ENCODE measurements at places on chromosomes 16 and 17. TPM values are rescaled to one million over a fixed set of nuclear protein-coding genes. Genes with fewer than 3 reads are reported as not detected.

CCL11 gene
- total RNA-seq = not detected

DNA sequence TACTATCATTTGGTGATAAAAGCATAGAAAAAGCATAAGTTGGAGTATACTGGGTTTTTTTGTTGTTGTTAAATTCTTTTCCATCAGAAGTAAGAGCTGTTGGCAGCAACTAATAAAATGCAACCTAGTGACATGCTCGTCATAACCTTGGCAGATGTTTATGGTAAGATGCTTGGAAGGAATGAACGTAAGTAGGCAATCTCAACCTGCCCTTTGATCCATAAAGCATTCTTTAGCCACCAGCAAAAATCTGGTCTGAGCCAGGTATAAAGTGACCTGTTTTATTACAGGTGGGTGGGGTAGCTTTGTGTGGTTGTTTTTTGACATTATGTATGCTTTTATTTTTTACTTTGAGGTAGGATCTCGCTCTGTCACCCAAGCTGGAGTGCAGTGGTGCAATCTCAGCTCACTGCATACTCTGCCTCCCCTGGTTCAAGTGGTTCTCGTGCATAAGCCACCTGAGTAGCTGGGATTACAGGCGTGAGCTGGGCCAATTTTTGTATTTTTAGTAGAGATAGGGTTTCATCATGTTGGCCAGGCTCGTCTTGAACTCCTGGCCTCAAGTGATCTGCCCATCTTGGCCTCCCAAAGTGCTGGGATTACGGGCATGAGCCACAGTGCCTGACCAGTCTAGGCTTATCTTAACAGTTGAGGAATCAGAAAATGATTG, 22.0 kb downstream of the WSB1 start:
- DNase-seq = no peak
- H3K36me3 ChIP-seq = peaks cover 73% of the 10 kb centered on the region
- H3K4me1 ChIP-seq = peaks cover 12% of the 10 kb centered on the region
- peak overlapping the region; percentile 67 for H3K27ac ChIP-seq
- H3K4me3 ChIP-seq = no peak overlapping the region
- no peaks in the 10 kb centered on the region for H3K27me3 ChIP-seq

GRCh38 chr17:28744104-28744971, 527 bp downstream of the TRAF4 start:
- peaks cover 23% of the 10 kb centered on the region for H3K36me3 ChIP-seq
- H3K27ac ChIP-seq = peak overlapping the region; percentile 94
- DNase-seq = peak; percentile 48
- H3K4me3 ChIP-seq = peak overlapping the region; percentile 72
- peaks cover 32% of the 10 kb centered on the region for H3K4me1 ChIP-seq
- no peaks in the 10 kb centered on the region for H3K27me3 ChIP-seq

DNA sequence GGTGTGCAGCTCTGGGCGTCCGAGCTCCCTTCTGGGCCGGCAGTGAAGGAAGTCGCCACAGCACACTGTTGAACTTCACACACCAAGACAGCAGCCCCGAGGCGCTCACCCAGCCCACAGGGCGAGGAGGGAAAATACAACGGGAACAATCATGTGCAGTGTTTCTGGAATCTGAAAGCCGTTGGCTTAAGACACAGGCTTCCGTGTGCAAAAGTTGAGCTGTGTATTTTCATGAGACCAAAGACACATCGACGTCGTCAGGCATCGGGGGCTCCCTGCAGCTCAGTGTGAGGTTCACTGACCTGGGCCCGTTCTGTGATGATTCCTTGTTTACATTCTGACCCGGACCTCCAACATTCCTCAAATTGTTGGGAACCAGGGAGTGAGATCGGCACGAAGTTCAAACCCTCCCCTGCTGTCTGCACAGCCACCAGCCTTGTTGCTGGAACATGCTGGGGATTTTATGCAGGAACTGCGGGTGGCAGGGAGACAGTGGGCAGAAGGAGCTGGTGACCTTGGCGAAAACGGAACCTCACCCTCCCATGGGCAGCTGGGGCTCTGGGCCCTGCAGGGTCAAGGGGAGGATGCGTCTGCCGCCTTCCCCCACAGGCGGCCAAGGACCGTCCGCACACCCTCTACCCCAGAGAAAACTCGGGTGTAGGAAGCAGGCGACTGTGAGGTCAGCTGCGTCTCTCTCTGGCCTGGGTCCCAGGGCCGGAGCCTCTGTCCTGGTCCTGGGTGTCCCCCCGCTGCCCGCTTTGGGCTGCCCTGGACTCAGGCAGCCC, 72.2 kb downstream of the METRNL start:
- H3K36me3 ChIP-seq = no peaks in the 10 kb centered on the region
- no peaks in the 10 kb centered on the region for H3K27me3 ChIP-seq

- no peak overlapping the region for H3K27ac ChIP-seq
- peaks cover 5% of the 10 kb centered on the region for H3K36me3 ChIP-seq
- no peak for DNase-seq
- no peaks in the 10 kb centered on the region for H3K27me3 ChIP-seq
- H3K4me1 ChIP-seq = no peaks in the 10 kb centered on the region
Observed at GRCh38 chr17:8614988-8615387, 15.5 kb downstream of the MYH10 start.

DHRS7C gene
- not detected for total RNA-seq

GRCh38 chr17:13024526-13025257, 6.9 kb upstream of the ELAC2 start:
- H3K36me3 ChIP-seq = no peaks in the 10 kb centered on the region
- H3K27ac ChIP-seq = no peak overlapping the region
- DNase-seq = peak; percentile 72
- peaks cover 4% of the 10 kb centered on the region for H3K27me3 ChIP-seq

CTF1 gene
- total RNA-seq = 1.4 TPM

GRCh38 chr17:73145641-73146040, 19.2 kb upstream of the SSTR2 start:
- no peak overlapping the region for H3K4me3 ChIP-seq
- no peaks in the 10 kb centered on the region for H3K4me1 ChIP-seq
- no peaks in the 10 kb centered on the region for H3K36me3 ChIP-seq
- H3K27me3 ChIP-seq = no peaks in the 10 kb centered on the region
- no peak for DNase-seq
- H3K27ac ChIP-seq = no peak overlapping the region

DNA sequence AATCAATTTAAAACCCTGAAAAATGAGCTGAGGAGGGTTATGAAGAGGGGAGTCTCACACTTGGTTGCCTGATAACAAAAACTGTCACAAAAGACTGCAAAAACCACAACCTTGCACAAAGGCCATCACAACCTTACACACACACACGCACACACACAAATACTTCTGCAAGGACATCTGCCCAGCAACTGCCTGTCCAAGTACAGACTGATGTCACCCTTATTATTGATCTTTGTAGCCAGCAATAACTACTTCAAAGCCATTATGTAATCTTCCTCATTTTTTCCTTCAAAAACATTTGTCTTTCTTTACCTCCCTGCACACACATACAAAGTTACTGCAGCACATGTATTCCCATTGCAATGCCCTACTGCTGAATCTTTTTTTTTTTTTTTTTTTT, 253.2 kb upstream of the HSBP1 start:
- H3K36me3 ChIP-seq = no peaks in the 10 kb centered on the region
- peaks cover 20% of the 10 kb centered on the region for H3K27me3 ChIP-seq
- DNase-seq = no peak
- no peak overlapping the region for H3K4me3 ChIP-seq

DNA sequence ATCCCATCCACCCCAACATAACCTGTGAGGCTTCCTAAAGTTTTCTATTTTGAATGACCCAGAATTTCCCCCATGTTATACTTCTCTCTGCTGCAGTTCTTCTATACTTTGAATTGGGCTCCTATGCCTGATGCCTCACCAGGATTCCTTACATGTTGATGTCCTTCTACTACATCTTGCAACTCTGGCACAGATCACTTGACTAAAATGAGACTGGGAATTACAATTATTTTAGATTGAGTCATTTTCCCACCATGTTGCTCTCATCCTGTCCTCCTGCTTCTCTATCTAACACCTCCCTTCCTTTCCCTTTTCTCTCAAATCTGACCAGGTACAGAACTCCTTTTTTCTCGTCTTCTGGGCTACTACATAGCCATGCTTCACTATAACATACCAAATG, 314.0 kb upstream of the KCNJ16 start:
- no peaks in the 10 kb centered on the region for H3K27me3 ChIP-seq
- H3K36me3 ChIP-seq = no peaks in the 10 kb centered on the region
- DNase-seq = no peak

HSF5 gene
- total RNA-seq = 0.17 TPM

DNA sequence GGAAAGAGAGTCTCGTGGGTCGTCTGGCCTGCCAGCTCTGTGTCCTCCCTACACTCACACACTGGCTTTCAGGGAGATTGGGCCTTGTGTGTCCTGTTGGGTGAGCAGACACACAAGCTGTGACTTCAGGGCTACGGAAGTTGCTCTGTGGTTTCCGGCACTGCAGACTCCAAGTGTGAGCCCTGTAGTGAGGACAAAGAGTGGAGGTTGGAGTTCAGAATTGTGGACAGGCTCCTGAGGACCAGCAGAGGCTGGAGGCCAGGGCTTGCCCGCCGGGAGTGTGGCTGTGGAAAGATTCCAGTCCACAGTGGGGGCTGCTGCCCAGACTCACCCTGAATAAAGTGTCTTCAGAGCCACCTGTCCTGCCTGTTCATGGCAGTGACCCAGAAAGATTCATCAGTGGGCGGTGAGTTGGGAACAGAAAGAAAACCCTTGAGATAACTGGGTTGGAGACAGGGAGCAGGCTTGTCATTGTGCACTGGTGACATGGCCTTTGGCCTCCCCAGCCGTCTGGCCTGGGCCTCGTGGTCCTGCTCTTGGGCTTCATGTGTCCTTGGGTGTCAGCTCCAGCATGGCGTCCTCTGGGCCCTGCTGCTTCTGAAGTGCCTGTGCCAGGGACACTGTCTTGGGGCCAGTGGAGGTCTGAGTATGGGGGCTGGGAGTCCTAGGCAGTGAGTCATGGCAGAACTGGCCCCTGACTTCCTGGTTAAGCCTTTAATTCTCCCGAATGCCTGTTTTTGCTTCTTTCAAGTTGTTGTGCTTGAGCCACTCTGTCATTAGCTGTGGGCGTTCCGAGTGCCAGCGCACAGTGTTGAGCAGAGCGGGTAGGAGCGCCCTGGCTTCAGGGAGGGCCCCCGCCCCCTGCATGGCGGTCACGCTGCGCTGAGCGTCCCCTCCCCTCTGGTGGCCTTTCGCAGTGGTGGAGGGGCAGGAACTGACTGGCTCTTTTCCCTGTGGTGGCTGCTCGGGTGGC, 19.9 kb upstream of the ZNF750 start:
- DNase-seq = peak; percentile 28
- peaks cover 20% of the 10 kb centered on the region for H3K4me1 ChIP-seq

DNA sequence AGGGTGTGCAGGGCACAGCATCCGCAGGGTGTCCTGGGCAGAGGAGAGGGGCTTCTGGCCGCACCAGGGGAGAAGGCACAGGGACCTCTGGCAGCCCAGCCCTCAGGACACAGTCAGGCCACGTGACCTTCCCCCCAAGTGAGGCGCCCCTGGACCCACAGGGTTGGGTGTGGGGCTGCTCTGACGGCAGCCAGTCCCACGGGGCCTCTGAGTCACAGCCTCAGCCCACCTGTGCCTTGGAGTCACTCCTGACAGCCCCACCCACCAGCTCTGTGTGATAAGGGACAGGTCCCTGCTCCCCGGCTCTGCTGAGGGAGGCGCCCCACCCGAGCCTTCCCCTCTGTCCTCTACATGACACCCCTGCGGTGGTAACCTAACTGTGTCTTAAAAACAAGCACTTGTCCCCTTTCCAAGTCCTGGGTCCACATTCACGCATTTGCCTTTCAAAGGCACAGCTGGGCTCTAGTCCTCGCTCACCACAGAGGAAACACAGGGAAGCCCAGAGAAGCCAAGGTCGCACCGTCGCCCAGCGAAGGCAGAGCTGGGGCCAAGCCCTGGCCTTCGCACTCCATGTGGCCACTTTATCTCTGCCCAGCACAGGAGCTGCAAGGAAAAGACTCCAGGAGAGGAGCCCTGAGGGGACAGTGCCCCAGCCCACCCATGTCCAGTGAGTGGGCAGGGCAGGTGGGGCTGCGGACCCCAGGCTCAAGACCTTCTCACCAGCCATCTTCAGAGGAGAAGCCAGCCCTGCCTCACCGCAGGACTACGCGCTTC, 5.1 kb upstream of the NPTX1 start:
- no peak overlapping the region for H3K27ac ChIP-seq
- H3K27me3 ChIP-seq = peaks cover 69% of the 10 kb centered on the region
- DNase-seq = no peak
- H3K4me1 ChIP-seq = peaks cover 20% of the 10 kb centered on the region
- no peaks in the 10 kb centered on the region for H3K36me3 ChIP-seq

DNA sequence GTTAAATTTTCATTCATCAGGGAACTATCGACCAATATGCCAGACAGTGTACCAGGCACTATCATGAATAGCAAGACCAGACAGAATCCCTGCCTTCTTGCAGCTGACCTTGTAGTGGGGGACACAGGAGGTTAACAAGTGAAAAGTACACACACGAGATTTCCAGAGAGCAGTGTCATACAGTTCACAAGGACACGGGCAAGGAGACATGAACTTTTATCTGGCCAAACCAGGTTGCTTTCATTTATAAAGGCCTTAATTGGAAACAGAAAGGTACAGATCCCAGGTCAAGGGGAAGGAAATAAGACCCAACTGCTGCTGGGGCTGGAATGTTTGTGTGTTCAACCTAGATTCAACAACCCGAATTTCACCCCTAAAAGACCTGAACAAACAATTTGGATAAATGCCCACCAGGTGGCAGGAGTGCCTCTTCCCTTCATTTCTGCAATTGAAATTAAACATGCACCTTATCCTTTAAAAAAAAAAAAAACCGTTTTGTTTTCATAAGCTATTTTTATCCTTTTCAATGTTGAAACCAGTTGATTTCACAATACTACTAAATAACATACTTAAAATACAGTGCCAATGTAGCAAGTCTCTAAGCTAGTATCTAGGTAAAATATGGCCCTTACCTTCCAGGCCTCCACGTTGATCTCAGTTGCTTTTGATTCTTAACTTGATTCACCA, 65.9 kb downstream of the EMP2 start:
- no peaks in the 10 kb centered on the region for H3K27me3 ChIP-seq
- no peak overlapping the region for H3K27ac ChIP-seq
- peak; percentile 62 for DNase-seq

DNA sequence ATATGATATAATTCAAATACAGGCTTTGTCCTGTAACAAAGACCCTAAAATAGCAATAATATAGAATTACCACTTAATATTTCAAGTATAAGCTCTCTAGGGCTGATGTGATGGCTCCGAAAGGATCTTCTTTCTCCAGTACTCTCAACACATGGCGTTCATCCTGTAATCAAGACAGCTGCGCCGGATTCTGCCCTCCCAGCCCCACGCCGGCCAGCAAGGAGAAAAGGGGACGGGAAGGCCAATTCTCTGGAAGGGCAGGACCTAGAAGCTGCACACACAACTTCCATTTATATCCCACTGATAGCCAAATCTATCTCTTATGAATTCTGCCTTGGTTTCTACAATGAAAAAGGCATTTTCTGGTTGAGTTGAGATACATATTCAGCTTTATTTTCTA, 32.0 kb downstream of the CCDC182 start:
- no peak overlapping the region for H3K27ac ChIP-seq
- no peak for DNase-seq
- no peaks in the 10 kb centered on the region for H3K36me3 ChIP-seq
- H3K4me1 ChIP-seq = peaks cover 2% of the 10 kb centered on the region
- H3K27me3 ChIP-seq = peaks cover 52% of the 10 kb centered on the region
- no peak overlapping the region for H3K4me3 ChIP-seq

MXRA7 gene
- 61.5 TPM for total RNA-seq

All from A673 (cell line).